OCI-M1 (cell line): ENCODE measurements at places on chromosomes 7 and 10.

- no peak for DNase-seq
These were observed 462.5 kb downstream of the TNS3 start for GRCh38 chr7:47119261-47119865.

GRCh38 chr10:100728928-100729861 lies 16.2 kb upstream of the PAX2 start:
- DNase-seq, result peak; percentile 50

GRCh38 chr10:87635498-87636312 lies 24.0 kb upstream of the PAPSS2 start:
- DNase-seq, result peak; percentile 42

DNA sequence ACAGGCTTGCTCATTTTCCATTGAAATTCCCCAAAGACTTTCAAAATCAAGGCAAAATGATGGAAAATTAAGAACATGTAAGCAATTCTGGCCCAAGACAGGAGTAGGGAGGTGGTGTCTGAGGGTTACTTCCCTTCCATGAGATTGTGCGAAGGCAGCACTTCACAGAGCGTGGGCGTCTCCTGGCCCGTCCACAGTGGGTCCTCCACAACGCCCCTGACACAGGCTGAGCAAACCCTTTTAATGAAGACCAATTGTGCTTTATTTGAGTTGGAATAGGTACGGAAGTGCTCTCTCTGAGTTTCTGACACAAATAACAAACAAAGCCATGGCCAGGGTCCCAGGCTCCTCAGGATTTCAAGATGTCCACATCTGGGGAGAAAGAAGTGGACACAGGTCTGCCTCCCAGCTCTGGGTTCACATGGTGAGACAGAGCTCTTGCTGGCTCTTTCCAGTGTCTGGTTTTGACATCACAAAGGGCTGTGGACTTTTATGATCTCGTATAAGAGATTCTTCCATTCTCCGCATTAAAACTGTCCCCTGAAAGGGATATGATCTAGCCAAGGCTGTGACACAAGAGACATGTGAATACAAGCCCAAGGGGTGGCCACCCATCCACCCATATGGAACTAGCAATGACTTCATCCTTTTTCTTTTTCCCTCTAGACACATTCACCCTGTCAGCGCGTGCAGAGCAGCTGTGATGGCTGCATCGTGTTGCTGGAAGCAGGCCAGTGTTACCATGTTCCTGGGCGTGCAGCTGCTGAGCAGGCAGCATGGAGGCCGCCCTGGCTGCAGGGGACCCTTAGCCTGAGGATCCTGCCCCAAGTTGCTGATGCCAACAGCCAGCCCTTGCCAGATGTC lies 145.6 kb downstream of the ADAM12 start:
- no peak for DNase-seq

GRCh38 chr10:13047529-13048206 lies 46.2 kb upstream of the CCDC3 start:
- DNase-seq, result no peak

GRCh38 chr10:98980353-98980752 lies 255.3 kb downstream of the HPSE2 start:
- peak; percentile 80 for DNase-seq

GRCh38 chr7:26863518-26864308 lies 677 bp downstream of the SKAP2 start:
- peak; percentile 72 for DNase-seq

DNA sequence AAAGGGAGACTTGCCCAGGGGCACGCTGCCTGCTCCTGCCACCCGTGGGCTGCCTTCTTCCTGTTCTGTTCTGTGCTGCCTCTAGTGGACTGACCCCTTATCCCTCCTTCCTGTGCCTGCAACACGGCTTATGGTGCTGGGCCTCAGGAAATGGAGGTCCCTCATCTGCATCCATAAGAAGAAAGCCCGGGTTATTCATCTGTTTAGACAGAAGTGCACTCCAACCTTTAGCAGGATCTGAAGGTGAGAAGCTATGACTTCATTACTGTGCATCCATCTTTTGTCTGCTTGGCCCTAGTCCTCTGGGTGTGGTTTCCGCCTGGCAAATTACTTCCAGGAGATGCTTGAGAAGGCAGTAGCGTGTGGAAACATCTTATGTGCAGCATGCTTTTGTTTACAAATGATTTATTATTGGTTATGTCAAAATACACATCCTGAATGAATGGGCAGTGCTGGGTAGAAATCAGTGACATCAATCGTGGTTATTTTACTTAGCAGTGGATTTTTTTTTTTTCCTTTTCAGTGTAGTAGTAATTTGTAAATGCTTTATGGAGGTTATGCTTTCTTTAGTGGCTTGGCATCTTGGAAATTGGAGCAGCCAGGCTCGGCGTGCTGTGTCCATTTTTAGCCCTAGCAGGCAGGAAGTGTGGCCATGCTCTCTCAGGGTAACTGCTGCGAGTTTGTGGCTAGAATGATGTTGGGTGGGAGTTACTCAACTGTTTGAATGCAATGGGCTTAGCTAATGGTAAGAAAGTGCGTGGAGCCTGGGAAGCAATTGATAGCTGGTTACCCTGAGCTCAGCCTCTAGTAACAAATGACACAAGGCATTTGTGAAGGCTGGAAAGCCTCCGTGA lies 12.7 kb downstream of the PTPRE start:
- no peak for DNase-seq

DNA sequence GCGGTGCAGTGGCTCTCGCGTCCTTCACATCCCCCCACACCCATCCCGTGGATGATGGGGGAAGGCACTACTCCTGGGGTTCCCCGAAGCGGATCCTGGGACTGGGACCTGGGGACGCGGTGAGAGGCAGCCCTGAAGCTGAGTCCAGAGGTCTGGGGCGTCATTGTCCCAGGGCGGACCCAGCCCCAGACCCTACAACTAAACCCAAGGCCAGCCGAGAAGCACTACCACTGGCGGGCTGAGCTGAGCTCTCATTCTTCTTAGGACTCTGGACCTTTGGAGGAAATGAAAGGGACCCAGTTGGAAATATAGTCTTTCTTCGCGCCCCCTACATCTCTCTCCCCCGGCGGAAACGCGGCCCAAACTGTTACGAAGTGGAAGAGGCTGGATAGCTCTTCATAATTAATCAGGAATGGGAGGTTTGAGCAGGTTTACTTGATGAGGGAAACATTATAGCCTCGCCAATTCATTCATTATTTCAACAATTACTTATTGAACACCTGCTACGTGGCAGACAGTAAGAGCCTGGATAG lies 389 bp upstream of the FBXL15 start:
- no peak for DNase-seq

- no peak for DNase-seq
These were observed 12.6 kb downstream of the RASGEF1A start for GRCh38 chr10:43254199-43254730.

- no peak for DNase-seq
These were observed 78.1 kb downstream of the NEURL1 start for GRCh38 chr10:103571656-103571975.

DNA sequence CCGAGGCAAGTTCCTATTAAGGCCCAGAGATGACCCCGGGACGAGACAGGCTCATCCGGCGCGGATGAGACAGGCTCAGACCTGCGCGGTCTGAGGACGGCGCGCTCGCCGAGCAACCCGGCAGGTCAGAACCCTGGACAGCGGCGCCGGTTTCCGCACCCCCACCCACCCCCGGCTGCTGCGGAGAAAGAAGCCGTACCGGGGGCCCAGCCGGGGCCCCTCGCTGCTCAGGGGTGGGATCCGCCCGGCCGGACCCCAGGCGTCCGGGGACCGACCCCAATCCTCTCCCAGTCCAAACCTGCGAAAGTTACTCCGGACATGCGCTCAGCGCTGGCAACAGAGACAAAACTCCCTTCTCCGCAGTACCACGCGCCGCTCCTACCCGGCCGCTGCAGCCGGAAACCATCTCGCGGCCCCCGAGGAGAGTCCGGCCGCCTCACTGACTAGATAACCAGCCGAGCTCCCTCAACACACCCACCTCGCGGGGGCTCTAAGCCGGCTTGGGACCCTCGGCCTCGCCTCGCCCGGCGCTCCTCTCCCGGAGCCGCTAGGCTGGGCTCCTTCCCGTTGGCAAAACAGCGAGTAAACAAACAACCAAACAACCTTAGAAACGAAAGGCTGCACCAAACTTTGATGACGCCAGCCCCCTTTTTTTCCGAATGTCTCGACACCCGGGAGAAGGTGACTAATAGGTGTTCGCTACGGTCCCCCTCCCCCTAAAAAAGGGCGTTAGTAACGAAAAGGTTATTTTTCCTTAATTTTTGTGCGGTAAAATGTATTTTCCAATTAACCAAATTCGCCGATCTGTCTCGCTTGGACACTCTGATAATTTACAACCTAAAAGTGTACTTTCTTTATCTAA lies 2.3 kb upstream of the DRGX start:
- DNase-seq, result no peak

DNA sequence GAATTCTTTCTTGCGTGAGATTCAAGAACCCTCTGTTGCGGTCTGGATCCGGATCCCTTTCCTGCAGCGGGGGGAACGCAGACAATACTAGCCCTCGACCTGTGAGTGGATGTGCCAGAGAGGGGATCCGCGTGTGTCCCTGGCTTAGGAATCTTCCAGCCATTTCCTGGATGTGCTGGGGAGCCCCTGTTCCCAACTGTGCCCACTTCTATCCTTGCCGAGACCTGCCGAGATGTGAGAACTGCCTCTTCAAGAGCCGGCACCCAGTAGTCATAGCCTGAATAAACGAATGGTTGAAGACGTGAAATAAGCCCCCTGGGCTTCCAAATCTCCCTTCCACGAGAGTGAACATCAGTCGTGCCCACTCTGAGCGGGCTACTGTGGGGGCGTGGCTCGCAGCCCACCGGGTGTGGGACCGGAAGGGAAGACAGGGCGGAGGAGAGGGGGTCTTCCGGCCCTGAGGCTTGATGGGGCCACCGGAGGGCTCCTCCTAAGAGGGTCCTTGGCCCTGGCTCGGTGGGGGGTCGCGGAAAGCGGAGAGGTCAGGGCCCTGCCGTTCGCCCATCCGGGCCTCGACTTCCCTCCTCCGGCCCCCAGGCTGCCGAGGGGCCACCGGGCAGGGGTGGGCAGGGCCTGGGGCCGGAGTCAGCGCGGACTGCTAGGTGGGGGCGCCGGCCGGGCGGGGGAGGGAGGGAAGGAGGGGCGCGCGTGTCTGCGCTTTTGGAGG lies 1.3 kb upstream of the CCDC136 start:
- no peak for DNase-seq

- DNase-seq, result peak; percentile 25
These were observed 221.3 kb downstream of the ARHGAP12 start for GRCh38 chr10:31707093-31708039.

GRCh38 chr7:15889507-15889906 lies 203.0 kb upstream of the MEOX2 start:
- peak; percentile 60 for DNase-seq

GRCh38 chr7:12649348-12649747 lies 38.1 kb upstream of the ARL4A start:
- no peak for DNase-seq

- peak; percentile 99 for DNase-seq
These were observed 242.7 kb upstream of the SEMA3C start for GRCh38 chr7:81161451-81162075.

DNA sequence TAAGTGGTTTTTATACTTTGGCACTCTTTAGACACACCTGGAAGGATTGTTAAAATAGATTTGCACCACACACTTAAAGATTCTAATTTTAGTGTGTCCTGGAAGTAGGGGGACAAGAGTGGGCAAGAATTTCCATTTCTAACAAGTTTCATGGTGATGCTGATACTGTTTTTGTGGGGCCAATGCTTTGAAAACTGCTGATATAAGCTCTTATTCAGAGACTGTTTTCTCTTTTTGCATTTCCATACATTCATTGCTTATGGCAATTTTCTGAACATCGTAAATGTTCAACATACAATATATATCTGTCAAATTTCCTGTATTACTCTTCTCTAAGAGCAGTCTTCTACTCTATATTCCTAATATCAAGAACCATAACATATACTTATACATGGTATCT lies 79.0 kb downstream of the TFEC start:
- DNase-seq, result no peak

DNA sequence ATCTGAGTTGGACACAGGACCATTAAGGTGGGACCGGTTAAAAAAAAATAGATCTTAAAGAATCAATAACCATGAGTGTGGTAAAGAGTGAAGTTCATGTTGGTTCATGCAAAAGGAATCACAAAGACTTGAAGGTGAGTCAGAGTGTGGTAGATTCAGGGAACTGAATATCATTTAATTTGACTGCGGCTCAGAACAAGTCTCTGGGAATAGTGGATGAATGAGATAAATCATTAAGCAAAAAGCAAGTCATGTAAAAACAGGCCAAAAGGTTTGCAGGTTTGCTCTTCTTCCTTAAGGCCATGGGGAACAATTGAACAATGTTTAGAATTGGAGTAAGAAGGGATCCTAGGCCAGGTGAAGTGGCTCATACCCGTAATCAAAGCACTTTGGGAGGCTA lies 385.8 kb downstream of the ETV1 start:
- DNase-seq, result no peak

DNA sequence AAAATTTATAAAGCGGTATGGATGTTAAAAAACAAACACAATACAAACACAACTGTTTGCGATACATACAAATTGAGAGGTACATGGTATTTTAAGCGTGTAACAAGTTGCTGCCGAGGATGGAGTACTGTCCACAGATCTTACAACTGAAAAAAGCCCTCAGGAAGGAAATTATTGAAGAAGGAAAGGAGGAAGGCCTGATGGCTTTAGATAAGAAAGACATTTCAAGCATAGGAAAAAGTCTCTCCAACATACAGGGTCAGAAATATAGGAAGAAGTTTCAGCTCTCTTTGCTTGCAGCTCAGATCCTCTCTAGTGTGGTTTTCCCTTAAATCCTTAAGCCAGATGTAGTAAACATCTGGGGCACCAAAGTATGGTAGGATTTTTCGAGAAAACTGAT lies 25.0 kb downstream of the RBM28 start:
- DNase-seq, result no peak

DNA sequence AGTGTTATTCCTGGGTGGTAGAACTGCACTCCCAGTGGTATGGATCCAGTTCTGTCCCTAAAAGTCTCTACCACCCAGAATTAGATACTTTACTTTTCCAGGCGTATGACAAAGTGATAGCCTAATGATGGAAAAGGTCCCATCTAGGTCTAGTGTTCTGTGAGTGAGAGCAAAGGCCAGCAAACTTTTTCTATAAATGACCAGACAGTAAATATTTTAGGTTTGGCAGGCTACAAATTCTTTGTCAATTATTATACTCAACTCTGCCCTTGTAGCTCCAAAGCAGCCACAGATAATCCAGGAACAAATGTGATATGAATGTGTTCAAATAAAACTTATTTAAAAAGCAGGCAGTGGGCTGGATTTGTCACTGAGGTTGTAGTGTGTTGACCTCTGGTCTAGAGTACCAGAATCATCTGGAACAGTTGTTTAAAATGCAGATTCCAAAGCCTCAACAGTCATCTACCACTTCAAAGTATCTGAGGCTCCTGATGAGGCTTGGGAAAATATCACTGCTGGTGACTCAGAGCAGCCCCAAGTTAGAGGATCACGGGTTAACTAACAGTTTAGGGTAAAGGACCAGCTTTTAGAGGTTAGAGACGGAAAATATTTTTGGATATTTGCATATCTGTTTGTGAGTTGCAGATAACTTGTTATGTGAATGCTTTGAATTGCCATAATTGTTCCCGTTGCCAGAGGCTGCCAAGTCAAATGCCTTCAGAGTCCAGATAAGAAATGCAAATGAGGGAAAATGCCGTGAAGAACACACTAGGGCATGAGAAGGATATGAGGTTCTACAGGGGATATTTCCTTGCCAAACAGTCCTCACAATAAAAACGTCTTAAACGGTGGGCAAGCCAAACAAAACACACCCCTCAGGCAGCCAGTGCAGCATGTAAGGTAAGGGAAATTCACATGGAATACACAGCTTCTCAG lies 19.4 kb downstream of the NRAP start:
- no peak for DNase-seq

GRCh38 chr7:17921857-17922416 lies 18.4 kb downstream of the SNX13 start:
- no peak for DNase-seq
